ENCODE measurements at places on chromosomes 12 and 14. TPM values are rescaled to one million over a fixed set of nuclear protein-coding genes. Genes with fewer than 3 reads are reported as not detected.
A peak's percentile ranks its signal among the peaks of the same experiment; 100 is the strongest.

DNA sequence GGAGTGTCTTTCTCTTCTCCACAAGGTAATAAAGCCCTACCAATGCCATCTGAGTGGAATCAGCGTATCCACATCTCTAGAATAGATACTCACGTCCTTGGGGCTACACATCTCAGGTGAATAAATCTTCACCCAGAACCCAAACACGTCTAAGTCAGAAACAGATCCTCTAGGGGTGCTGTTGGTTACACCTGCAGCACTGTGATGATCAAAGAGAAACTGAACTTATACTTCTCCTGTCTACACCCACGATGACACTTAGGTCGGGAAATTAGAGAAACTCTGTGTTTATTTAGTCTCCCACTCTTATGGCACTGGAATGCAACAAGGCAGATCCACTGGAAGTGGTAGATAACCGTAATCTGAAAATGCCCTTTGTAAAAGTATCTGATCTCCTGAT lies 46.2 kb downstream of the WIF1 start:
- DNase-seq: no peak

GRCh38 chr12:111099186-111099585 lies 178.8 kb upstream of the MYL2 start:
- DNase-seq: no peak

DNA sequence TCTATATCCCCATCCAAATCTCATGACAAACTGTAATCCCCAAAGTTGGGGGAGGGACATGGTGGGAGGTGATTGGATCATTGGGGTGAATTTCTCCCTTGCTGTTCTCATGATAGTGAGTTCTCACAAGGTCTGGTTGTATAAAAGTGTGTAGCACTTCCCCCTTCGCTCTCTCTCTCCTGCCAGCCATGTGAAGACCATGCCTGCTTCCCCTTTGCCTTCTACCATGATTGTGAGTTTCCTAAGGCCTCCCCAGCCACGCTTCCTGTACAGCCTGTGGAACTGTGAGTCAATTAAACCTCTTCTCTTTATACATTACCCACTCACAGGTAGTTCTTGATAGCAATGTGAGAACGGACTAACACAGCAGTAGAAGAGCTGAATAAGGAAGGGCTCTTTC lies 62.6 kb upstream of the VASH1 start:
- DNase-seq: no peak

DNA sequence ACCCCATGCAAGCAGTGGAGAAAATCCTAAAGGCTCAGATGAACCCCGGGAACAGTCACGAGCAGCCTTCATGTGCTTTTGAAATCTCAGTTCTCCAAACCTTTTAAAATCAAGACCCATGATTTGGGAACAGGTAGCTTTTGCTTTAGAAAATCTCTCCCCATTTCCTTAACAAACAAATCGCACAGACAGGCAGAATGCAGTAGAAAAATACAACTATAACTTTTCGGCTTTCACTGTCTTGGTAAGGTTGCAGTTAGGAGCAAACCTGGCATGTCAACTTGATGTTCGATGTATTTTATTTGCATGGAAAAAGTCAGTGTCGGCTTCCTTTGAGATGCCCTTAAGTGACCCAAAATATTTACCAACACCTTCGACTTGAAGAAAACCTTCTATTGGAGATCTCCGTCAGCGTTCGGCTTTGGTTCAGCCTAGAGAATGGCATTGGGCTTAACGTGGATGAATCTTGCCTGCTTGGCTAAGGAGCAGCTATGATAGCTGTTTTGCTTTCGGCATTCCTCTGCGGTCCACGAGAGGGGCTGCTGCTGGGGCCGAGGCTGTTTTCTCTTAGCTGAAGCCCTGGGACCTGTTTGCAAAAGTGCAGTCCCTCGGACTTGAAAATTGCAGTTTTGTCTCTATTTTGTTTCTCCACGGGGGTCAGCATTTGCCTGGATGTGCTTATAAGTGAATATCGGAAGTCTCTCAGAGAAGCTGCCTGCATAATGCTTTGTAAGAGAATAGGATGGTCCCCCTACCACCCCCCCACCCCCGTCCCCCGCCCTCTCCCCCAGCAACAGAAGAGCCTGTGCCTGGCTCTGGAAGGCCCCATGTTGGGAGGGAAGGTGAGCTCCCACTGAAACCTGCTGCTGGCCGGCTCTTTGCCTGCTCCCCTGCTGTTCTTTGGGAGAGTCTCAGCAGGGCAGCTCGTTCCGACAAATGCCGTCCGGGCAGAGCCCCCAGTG lies 122.8 kb downstream of the AACS start:
- DNase-seq: no peak

DNA sequence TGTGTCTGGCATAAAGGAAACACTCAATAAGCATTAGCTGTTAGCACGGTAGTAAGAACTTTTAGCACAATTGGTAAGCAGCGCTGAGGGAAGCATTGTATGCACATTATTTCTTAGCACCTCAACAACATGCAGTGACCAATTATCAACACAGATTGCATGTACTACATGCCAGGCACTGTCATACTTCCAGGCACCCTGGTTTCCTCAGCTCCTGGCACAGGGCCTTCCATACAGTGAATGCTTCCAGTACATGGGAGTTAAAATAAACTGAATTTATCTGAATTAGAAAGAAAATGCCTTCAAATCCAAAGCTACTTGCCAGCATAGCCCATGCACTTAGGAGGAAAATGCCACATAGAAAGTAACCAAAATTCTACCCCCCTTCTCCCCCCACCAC lies 59.4 kb downstream of the TUNAR start:
- DNase-seq: no peak

- no peak for DNase-seq
Measured at GRCh38 chr14:103009559-103009958, 47.8 kb downstream of the CDC42BPB start.

DNA sequence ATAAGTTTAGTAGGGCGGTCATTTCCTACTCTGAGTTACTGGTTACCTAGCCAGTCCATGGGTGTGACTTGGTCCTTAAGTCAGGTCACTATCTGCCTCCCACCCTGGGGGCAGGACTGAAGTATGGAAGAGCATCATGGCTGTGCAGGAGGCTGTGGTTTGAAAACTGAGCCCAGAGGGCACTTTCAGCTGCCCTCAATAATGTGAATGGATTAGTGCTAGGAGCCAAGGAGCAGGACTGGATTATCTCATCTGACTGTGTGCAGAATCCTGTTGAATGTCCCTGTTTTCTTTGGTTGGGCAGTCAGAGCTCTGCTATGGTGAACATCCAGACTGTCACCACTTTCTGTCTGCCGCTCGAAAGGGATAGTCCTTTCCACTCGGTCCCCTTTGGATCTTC lies 1.6 kb downstream of the ATXN7L3B start:
- DNase-seq: no peak

DNA sequence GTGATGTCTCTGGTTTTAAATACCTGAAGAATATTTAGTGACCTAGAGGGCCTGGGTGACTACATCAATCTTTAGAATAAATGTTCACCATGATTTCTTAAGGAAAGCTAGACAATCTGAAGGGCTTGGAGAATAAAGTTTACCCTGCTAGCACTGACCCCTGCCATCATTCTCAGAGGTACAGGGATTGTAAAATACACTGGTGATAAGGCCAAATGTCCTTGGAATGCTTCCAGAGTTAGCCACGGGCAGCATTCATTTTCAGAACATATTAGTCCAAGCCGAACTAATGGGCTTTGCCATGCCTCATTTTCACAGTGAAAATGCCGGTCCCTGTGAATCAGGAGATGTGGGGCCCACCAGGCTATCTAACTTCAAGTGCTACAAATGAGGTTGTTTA lies 1381.7 kb upstream of the SEL1L start:
- DNase-seq: no peak

GRCh38 chr14:53929871-53930715 lies 26.5 kb downstream of the BMP4 start:
- no peak for DNase-seq

DNA sequence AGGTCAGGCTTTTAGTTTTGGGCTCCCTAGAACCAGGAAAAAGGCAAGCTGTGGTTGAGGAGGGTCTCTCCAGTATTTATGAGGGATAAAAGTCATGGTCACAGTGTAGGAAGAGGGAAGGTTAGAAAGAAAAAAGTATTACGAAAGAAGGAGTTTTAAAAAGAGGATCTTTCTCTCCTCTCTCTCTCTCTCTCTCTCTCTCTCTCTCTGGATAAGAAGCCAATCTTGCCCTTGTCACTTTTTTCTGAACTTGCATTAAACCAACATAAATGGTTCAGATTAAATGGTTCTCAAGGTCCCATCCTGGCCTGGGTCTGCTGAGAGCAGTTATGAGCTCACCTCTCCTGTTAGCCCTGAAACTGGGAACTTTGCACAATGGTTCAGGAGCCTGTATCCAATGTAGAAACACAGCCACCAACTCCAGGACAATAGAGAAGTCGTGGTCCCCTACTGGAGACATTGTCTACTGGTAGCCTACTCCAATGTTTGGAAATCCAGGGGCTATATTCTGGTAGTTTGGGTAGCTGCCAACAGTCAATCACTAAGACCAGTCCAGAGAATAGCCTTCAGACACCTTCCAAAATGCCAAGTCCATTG lies 131.9 kb downstream of the DAD1 start:
- DNase-seq: no peak

GRCh38 chr12:73321319-73321718 lies 1049.1 kb downstream of the TRHDE start:
- no peak for DNase-seq

GRCh38 chr12:76124456-76124855 lies 40.0 kb upstream of the NAP1L1 start:
- no peak for DNase-seq

DNA sequence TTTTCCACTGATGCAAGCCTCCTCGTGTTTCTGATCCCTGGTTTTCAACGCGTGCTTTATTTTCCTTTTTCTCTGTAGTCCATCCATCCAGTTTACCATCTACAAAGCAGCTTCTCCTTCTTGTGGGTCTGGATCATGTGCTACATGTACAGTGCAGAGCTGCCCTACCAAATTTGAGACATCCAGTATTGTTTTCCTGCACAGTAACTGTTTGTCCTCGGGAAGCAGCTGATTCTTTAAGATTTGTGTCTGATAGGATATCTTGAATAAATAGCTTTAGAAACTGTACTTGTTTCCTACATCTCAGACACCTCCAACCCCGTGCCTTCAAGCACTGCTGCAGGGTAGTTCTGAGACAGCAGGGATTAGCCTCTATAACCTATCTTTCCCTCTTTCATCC lies 368.1 kb upstream of the FAR2 start:
- DNase-seq: no peak

DNA sequence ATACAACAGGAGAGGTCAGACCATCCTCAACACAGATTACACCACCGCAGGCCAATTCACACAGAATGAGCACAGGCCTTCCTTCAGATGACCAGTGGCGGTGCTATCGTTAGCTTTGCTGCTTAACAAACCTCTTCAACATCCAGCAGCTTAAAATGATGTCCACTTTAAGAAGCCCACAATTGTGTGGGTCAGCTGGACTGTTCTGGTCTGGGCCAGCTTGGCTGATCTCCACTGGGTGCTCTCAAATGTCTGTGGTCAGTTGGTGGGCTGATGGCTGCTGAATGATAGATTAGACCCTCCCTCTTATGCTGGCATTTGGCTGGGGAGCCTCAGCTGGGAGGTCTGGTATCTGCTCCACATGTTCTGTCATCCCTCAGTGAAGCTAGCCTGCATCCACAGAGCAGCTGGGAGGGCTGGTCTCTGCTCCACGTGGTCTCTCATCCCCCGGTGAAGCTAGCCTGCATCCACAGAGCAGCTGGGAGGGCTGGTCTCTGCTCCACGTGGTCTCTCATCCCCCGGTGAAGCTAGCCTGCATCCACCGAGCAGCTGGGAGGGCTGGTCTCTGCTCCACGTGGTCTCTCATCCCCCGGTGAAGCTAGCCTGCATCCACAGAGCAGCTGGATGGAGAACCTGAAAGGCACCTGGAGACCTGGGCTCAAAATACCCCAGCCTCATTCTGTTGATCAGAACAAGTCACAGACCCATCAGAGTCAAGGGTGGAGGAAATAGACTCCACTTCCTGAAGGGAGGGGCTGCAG lies 203.6 kb upstream of the DIO3 start:
- no peak for DNase-seq

GRCh38 chr14:101276309-101277091 lies 284.8 kb upstream of the DIO3 start:
- DNase-seq: no peak

GRCh38 chr12:131565267-131566015 lies 145.4 kb upstream of the SFSWAP start:
- no peak for DNase-seq

- no peak for DNase-seq
Measured at GRCh38 chr12:118287728-118288127, 85.0 kb downstream of the TAOK3 start.

- no peak for DNase-seq
Measured at GRCh38 chr14:54278665-54279295, 118.0 kb upstream of the CDKN3 start.

DNA sequence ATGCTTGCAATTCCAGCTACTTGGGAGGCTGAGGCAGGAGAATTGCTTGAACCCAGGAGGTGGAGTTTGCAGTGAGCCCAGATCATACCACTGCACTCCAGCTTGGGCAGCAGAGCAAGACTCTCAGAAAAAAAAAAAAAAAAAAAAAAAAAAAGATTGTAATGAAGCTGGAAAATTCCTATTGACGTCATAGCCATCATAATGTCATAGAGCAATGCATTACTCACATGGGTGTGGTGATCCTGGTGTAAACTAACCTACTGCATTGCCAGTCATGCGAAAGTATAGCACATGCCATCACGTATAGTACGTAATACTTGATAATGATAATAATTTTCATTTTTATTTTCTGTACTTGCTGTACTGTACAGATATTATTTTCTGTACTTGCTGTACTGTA lies 42.7 kb upstream of the NID2 start:
- no peak for DNase-seq

DNA sequence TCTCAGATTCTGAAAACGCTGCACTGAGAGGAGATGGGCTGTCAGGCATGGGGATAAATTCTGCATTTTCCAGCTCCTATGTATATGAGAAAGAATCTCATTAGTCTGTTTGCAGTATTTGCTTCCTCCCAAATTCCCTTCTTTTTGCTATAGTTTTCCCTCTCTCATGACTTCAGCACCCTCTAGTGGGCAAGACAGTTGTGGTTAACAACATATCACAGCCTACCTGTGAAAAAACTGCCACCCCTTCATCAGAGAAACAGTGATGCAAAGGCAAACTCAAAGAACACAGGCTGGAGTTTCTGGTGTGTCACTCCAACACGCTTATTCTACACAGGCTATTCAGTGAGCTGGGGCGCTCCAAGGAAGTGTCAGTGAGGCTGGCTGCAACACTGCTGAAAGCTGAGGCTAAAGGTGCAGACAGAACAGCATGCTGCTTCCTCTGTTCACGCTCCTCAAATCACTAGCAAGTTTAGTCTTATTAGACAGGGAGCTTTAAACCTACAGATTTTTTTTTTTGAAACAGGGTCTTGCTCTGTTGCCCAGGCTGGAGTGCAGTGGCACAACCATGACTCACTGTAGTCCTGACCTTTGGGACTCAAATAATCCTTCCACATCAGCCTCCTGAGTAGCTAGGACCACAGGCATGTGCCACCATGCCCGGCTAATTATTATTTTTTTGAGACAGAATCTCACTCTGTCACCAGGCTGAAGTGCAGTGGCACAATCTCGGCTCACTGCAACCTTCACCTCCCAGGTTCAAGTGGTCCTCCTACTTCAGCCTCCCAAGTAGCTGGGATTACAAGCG lies 19.3 kb downstream of the ZC2HC1C start:
- peak; percentile 48 for DNase-seq

TOMM20L gene
- polyA plus RNA-seq: 1.9 TPM

AQP5 gene
- polyA plus RNA-seq: 2.2 TPM

CCDC197 gene
- not detected for polyA plus RNA-seq

CCDC38 gene
- 0.49 TPM for polyA plus RNA-seq

C1QL4 gene
- polyA plus RNA-seq: 1.9 TPM

ST8SIA1 gene
- polyA plus RNA-seq: 6.3 TPM

SERPINA6 gene
- 10.4 TPM for polyA plus RNA-seq

SERPINA5 gene
- polyA plus RNA-seq: 9.6 TPM

RNU4-1 gene
- not detected for polyA plus RNA-seq

CDH24 gene
- 20.4 TPM for polyA plus RNA-seq

CLBA1 gene
- 22.6 TPM for polyA plus RNA-seq

Data from right renal pelvis (tissue), 4 donors.